NCI-H1417 (cell line): ENCODE measurements at places on chromosomes 2 and 18.

DNA sequence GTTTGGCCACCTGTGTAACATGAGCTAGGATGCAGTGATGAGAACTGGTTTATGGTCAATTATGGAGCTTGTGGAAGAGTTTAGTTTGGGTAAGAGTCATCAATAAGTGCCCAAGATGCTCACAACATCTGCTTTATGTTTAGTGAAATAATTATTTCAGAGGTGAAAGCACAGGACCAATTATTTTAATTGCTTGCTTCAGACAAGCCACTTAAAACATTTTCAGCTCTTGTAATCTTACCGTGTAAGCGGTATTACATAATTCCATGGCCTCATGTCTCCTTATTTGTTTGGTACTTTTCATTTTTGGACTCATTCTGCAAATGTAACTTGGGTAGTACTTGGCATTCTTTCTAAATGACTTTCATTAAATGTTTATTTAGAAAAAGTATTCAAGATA lies 5.4 kb downstream of the B3GNT2 start:
- peak; percentile 61 for DNase-seq

- DNase-seq = no peak
These were observed 294.5 kb downstream of the PRKCE start for GRCh38 chr2:45946023-45946422.

DNA sequence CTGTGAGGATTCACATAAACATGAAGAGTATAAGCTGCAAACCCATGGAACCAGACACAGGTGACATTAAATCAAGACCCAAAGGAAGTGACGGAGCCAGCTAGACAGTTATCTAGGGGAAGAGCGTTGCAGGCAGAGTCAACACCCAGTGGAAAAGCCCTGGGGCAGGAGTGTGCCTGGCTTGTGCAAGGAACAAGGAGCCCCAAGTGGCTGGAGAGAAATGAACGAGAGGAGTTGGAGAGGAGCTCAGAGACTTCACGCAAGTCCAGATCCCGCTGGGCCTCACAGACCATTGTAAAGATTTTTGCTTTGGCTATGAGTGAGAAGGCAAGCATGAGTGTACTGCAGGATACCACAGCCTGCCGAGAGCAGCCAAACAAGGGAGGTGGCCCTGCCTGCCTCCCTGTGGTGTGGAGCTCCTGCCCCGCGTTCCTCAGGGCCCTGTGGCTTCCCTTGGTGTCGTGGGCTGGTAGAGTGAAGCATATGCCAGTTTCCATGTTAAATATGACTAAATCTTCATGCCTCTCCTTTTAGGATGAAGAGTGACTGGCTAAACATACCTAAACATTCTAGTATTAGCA lies 88.2 kb downstream of the SP3 start:
- no peak for DNase-seq

DNA sequence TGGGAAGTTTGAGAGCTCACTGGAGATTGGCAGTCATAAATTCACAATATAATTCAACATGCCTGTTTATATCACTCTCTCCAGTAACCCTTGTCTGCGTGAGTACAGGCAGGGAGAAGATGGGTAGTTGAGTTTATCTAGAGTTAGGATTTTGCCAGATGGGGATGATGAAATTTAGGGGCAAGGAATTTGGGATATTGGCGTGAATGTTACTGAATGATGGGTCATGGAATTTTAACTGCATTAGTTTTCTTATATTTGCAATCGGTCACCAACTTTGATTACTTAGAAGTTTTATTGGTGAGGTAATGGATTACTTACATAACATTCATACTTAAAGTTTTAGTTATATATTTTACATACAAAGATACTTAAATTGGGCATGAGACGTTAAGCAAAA lies 35.1 kb downstream of the SANBR start:
- DNase-seq = no peak

GRCh38 chr2:238994876-238995275 lies 147.0 kb downstream of the TWIST2 start:
- no peak for DNase-seq

DNA sequence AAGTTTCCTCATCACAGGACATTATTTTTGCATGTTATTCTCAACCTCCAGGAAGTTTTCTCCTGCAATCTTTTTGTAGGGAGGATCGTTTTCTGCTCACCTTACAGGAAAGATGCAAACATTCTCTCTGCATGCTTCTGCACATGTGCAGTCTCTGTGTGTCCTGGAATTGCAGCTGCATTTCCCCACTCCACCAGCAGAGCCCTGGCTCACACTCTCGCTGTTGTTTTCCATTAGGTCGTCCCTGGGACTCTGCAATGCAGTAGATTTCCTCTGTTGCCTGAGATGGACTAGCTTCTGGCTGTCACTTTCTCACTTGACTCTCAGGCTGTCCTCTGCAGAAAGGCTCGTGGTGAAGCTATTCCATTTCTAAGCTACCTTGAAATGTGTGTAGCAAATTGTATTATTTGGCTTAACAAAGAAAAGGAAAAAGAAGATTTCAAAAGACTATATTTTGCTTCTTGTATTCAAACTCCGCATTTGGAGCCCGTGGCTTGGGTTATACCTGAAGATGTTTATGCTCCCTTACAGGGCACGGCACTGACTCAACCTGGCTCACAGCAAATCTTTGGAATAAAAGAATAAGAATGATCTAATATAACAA lies 346.7 kb downstream of the RAD51AP2 start:
- DNase-seq = peak; percentile 26

DNA sequence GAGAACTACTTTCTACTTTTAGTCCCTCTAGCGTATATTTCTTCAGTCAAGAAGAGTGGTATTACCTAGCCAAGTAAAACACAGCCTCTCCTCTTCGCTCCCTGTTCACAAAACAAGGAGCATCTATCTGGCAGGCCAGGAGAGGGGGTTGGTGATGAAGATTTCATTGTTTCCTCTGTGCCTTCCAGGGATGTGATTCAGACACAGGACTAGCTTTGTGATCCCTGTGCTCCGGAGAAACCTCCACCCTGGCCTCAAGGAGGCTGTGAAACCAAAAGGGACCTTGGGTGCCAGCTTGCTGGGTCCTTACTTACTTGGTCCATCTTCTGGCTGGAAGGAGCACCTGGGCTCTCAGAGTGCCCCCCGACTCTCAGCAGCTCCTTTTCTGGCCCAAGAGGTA lies 5.7 kb downstream of the RHOB start:
- no peak for DNase-seq

DNA sequence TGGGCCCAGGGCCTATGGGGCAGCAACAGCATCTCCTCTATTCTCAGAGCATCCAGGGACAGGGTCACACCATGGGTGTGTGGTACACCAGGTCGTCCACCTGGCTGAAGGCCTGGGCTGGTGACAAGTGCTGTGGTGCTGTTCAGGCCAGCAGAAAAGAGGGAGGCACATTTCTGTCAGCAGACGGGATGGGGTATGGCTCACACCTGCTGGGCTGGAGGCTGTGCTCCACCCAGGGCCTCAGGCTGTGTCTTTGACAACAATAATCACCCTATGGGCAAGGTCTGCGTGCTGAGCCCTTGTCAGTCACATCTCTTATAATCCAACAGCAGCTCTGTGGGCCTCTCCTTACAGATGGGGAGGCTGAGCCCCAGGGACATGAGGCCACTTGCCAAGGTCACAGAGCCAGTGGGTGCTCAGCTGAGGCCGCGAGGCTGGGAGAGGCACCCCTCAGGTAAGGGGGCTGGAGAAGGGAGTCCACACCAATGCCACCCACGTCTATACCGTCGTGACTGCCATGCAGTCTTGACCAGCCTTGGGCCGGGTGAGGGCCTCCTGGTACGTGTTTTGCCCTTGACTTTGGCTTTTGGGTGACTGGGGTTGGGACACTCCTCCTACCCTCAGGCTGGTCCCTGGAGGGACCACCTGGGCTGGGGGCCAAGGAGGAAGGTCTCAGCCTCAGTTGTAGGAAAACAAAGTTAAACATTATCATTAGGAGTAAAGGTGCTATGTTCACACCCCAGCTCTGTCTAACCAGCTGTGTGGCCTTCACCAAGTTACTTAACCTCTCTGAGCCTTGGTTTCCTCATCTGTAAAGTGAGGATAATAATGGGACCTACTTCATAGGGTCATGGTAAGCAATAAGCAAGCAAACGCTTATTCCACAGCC lies 5.6 kb upstream of the HS6ST1 start:
- DNase-seq = no peak

DNA sequence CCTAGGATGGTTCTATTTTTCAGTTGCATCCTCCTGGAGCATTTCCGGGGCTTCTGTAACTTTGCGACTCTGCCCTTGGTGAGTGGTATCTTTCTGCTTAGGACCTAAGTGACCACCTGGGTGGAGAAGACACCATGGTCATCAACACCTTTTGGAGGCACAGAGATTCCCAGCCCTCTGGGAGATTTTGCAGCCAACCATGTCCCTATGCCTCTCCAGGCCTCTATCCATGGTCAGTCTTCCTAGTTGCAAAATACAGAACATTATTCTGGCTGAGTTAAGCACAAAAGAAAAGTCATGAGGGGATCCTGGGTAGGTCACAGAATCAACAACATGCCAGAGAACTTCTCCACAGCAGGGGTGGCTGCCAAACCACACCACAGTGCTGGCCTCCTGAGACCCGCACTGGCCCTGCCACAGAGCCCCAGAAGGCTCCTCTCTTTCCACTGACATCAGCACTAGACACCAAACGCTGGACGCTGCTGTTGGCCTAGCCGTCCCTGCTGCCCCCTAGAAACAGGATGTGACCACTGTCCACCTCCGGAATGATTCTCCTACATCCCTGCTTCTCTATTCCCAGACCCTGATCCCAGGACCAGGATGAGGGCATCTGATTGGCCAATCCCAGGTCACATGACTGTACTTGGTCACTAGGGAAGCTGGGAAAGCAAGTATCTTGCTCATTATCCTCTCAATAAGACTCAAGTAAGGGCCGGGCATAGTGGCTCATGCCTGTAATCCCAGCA lies 47.7 kb downstream of the SMAD7 start:
- no peak for DNase-seq

DNA sequence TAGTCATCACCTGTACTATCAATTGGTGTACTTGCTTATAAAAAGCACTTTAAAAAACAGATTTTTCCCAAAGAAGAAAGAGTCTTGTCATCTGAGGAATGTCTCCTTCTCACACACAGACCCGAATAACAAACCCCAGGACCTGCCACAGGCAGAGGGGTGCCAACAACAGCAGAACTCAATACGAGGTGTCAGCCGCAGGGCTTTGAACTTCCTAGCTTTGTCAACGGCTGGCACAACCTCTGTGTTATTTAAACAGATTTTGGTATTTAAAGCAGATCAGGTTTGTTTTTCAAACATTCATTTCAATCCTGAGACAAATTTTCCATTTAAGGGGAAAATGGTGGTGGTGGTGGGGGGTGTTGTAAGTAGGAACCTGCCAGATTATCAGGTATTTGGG lies 138.4 kb upstream of the RIOK3 start:
- DNase-seq = no peak

GRCh38 chr18:76216096-76216495 lies 278.9 kb downstream of the ZNF516 start:
- DNase-seq = no peak

DNA sequence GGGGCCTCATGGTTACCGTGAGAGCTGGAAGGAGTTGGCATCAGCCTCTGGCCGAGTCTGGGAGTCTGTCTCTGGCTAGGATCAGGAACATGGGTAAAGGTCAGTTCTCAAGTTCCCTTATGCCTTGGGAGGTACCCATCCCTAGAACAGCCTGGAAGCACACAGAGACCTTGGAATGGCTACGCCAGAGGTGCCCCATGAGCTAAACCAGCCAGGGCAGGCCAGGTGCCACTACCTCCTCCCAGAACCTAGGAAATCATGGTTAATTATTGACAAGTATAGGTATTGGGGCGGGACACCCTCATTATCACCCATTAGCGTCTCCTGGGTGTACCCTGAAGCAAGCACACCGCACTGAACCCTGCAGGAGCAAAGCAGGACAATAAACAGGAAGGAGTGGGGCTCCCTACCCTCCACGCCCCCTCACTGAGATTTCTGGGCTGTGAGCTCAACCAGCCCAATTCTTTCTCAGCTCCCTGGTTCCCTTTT lies 3.0 kb upstream of the ASPRV1 start:
- DNase-seq = no peak

DNA sequence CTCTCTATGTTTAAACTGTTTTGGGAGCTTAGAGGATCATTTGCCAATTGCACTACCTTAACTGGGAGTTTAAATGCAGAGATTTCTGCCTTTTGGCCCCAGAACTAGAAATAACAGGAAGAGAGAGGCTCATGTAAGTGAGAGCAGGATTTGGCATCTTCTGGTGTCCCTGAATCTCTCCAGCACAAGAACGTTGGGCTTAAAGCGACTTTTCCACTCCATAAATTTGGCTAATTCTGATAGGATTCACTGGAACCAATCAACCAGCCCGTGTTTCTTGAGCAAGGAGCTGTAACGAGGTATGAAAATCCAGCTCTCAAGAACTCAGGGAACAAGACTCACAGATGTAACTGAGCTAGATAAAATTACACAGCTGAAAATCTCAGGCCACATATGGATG lies 181.0 kb downstream of the C1D start:
- no peak for DNase-seq

DNA sequence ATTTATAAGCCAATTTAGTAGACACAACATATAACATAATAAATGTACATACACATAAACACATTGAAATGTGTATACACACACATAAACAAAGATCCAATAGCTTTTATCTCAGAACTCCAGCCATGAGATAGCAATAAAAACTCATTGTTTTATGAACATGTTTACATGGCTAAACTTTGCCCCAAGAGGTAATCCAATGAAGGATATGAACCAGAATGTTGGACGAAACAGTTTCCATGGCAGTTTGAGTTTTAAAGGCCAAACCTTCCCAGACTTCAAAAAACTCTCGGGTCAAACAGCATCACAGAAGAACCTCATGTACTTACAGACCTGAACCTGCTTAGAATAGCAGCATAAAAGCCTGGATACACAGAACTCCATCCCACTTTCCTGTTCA lies 97.2 kb upstream of the WDR75 start:
- DNase-seq = no peak

DNA sequence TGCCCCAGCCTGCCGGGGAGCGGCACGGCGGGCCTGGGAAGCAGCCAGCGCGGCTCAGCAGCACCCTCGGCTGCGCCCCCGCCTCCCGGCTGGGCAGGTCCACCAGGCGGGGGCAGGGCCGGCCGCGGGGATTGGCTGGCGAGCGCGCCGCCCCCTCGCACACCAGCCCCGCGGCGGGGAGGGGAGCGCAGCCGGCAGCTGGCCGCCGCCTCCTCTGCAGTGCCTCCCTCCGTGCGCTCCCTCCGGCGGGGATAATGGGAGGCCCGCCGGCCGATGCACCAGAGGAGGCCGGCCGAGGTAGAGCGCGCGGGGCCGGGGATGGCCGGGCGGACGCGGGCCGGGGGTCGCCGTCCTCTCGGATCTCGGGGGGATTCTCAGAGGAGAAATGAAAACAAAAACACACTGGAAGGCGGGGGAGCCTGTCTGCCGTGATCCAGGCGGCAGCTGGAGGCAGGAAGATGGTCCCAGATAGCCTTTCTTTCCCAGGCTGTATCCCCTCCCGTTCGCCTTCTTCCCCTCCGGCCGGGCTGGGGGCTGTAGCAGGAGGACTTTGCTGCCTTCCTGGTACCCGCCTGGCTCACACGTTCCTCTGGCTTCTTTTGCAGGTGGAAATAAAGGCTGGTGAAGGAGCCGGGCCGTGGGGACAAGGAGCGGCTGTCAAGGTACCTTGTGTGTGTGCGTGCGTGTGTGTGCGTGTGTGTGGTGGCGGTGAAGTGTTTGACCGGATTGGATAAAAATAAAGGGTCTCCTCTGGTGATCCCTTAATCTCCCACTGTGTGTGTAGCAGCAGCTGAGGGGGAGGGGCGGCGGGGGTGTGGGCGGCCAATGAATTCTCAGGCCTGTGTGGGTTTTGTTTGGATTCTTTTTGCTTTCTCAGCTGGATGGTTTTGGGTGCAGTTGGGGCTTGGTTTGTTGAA lies 18.1 kb downstream of the TET3 start:
- DNase-seq = peak; percentile 95
